ENCODE measurements at places on chromosomes 5 and 9.

DNA sequence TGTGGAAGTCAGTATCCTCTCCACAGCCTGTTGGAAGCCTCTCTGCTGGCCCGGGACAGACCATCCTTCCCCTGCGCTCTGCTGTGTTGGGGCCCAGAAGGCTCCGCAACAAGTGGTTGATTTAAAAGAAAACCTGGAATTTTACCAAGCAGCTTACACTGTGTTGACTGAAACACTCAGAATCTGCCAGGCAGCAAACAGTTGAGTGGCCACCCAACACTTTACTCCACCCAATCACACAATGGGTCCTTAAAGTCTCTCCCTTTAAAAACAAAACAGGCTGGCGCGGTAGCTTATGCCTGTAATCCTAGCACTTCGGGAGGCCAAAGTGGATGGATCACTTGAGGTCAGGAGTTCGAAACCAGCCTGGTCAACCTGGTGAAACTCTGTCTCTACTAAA is 28.0 kb upstream of the DMRT3 start:
- no peak for DNase-seq

DNA sequence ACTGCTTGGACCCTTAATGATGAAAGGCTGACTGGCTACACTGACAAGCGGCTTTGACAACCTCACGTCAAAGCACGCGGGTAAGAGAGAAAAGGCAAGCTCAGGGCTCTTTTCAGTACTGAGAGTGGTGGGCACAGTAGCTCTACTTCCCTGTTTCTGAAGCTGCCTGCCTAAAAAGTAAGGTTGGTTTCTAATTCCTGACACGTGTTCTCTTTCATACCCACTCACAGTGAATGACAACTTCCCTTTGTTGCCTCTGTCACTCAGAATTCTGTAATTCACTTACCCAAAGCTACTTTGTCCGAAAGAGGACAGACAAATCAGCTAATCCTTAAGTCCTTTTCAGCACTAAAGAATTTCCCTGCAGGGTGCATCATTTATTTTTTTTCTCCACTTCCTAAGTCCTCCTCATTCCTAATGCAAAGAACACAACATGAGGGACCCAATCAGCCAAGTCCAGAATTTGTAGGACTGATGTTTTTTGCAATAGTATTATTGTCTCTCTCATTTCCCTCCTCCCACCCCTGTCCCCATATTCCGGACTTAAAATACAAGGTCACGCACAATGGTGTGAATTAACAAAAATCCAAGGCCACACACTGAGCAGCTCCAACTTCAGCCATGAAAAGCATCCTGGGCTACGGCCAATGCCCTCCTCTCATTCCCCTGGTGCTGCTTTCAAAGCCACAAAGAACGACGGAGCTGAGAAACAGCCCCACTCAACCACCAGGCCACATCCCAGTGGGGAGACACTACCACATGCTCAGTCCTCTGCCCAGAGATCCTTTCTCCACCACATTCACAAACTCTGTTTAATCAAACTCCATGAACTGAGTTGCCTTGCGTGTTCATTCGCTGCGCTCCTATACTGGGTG is 221.0 kb downstream of the TSSK1B start:
- peak; percentile 81 for DNase-seq

DNA sequence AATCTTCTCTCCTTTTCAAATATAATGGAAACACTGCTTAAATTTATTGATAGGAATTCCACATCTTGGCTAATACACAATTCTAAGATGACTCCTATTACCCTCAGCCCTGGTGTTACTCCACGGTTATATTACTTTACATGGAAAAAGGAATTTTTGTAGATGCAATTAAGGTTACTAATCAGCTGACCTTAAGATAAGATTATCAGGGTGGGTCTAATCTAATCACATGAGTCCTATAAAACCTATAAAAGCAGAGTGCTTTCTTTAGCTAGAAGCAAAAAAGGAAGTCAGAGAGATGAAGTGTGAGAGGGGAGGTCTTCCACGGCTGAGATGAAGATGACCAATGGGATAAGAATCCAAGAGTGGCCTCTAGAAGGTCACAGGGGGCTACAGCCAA is 268.6 kb downstream of the PDE4D start:
- no peak for DNase-seq

GRCh38 chr5:150449517-150450339 is at the start of gene RPS14:
Gene RPS14 (minus strand): TSS chr5:150449739. CDS start chr5:150447733, 2,006 bp downstream.
- DNase-seq: peak; percentile 94

GRCh38 chr5:1172670-1173404 is 28.6 kb upstream of the SLC6A19 start:
- DNase-seq: no peak

DNA sequence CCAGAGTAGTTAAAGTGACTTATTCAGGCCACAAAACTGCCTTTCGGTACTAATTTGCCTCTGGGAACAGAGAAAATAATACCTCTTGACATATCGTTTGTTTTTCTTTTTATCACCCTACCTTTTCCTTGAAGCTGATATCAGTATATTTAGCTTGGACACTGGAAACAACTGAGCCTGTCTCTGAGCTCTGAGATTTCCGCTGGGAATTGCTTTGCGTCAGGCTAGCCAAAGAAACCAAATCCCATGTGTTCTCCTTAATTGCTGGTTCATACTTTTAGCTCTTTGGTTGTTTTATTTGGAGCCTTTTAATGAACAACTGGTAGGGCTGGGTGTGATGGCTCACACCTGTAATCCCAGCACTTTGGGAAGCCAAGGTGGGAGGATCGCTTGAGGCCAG is 30.3 kb upstream of the SNAPC3 start:
- no peak for DNase-seq

DNA sequence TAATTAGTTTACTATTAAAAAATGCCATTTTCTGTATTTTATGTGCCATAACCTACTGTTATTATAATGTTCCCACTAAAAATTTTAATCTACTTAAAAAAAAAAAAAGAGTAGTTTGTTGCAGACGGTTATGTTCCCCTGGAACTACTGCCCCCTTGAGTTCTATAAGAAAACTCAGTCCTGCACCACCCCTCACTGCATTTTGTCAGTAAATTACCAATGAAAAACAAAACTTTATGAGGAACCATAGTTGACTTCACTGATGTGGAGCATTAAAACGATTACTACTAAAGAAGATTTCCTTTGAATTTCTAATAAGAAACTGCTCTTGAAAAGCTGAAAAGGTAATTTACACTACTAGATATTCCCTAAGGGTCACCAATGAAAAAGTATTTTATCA is 288.7 kb downstream of the FBXL17 start:
- peak; percentile 43 for DNase-seq

- no peak for DNase-seq
These were observed 93.7 kb upstream of the SIMC1 start for GRCh38 chr5:176144508-176144907.

DNA sequence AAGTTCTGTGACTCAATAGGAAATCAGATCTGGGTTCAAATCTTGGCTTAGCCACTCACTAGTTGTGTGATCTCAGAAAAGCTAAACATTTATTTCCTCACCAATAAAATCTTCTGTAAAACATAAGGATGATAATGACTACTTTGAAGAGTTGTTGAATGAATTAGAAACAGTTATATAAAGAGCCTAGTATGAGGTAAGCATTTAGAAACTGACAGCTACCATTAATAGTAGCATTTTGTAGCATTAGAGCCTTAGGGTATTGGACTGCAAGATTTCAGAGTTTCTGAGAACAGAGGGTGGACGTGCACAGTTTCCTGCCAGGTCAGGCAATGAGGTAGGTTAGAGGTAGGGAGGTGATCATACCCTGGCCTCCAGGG is 293.2 kb downstream of the CWC27 start:
- DNase-seq: no peak

DNA sequence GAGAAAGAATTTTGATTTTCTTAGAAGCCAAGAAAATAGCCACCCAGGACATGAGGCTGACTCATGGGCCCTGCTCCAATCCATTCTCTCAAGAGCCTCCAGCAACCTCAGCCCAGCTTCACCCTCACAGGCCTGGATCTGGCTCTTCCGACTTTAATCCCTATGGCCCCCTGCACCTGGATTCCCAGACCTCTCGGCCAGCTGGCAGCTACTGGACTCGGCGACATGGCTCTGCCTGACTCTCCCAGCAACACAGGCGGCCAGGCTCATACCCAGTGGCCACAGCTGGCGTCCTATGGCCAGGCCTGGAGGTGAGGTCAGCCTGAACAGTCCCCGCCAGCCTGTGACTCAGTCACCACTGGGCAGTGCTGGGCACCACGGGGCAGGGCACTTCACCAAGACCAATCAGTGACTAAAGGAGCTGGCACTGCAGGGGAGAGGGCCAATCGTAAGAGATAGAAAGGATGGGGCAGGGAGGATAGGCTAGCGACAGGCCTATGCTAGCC is 6.2 kb upstream of the PDLIM4 start:
- DNase-seq: no peak

- no peak for DNase-seq
These were observed 31.8 kb downstream of the CCNJL start for GRCh38 chr5:160280384-160281095.
